ENCODE measurements at places on chromosomes 4 and X. TPM values are rescaled to one million over a fixed set of nuclear protein-coding genes. Genes with fewer than 3 reads are reported as not detected.
A peak's percentile ranks its signal among the peaks of the same experiment; 100 is the strongest.

DNA sequence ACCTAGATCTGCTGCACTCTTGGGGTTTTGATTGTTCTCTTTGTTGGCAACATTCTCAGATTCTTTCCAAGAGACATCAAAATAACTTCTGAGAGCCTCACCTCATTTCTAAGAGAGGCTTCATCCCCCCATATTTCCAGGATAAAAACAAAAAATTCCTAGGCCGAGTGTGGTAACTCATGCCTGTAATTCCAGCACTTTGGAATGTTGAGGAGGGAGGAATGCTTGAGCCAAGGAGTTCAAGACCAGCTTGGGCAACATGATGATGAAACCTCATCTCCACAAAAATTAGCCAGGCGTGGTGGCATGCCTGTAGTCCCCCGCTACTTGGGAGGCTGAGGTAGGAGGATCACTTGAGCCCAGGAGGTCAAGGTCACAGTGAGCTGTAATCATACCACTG is 477.0 kb downstream of the INPP4B start:
- H3K4me1 ChIP-seq: no peaks in the 10 kb centered on the region
- DNase-seq: no peak
- no peaks in the 10 kb centered on the region for H3K27me3 ChIP-seq
- H3K27ac ChIP-seq: no peak overlapping the region

DMRTC1 gene
- not detected for polyA plus RNA-seq

DNA sequence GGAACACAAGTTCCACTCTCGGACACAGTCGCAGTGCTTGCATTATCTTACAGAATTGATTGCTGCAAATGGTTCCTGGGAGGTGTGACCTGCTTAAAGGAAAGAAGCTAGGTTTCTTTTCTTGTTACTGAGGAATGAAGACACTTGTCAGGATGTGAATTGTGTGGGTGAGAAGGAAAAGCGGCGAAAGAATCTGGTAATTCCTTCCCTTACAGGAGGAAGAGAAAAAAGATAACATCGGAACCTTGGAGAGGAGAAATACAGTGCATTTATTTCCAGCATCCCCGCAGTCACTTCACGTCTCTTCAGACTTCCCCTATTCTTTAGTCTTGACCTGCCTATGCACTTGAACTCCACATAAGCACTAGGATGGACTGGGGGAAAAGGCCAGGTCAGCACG is 389 bp upstream of the CCSER1 start:
- H3K27me3 ChIP-seq: peaks cover 2% of the 10 kb centered on the region
- no peak overlapping the region for H3K27ac ChIP-seq
- peak overlapping the region; percentile 81 for H3K4me3 ChIP-seq

DNA sequence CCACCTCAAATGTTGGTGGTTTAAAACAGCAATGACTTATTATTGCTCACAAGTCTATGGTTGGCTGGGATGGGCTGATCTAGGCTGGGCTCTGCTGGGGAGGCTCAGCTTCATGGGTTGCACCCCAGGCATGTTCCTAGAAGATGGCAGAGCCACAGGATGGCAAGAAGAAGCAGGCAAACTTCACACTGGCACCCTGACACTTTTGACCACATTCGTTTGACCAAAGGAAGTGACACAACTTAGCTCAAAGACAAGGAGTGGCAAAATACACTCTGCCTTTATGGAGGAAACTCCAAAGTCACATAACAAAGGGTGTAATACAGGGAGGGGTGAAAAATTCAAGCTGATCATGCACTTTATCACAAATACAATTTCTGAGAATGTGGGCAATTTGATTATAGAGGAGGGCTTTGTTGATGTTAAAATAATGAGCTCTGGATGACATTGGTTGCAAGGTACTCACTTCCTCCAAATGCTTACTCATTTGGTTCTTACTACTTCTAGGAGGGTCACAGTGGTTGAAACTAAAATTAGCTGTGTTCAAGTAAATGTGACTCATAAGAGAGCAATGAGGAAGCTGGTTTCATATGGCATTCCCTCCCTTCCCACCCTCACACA is 249.2 kb upstream of the RPS6KA3 start:
- DNase-seq: peak; percentile 53
- H3K36me3 ChIP-seq: no peaks in the 10 kb centered on the region
- H3K4me1 ChIP-seq: peaks cover 14% of the 10 kb centered on the region
- H3K4me3 ChIP-seq: no peak overlapping the region

DNA sequence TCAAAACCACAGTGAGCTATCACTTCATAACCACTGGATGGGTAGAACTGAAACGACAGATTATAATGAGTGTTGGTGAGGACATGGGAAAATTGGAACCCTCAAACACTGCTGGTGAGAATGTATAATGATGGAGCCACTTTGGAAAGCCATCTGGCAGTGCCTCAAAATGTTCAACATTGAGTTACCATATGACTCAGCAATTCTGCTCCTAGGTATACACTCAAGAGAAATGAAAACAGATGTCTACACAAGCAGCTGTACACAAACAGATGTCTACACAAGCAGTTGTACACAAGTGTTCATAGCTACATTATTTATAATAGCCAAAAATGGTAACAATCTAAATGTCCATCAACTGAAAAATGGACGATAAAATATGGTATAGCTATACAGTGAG is 143.9 kb downstream of the PDGFRA start:
- no peaks in the 10 kb centered on the region for H3K27me3 ChIP-seq
- no peaks in the 10 kb centered on the region for H3K36me3 ChIP-seq
- no peaks in the 10 kb centered on the region for H3K4me1 ChIP-seq

SPANXB1 gene
- polyA plus RNA-seq: not detected

- no peaks in the 10 kb centered on the region for H3K36me3 ChIP-seq
- H3K4me1 ChIP-seq: no peaks in the 10 kb centered on the region
- no peak for DNase-seq
- H3K27me3 ChIP-seq: no peaks in the 10 kb centered on the region
- no peak overlapping the region for H3K27ac ChIP-seq
Observed at GRCh38 chrX:66914080-66914479, 275.2 kb upstream of the EDA2R start.

DNA sequence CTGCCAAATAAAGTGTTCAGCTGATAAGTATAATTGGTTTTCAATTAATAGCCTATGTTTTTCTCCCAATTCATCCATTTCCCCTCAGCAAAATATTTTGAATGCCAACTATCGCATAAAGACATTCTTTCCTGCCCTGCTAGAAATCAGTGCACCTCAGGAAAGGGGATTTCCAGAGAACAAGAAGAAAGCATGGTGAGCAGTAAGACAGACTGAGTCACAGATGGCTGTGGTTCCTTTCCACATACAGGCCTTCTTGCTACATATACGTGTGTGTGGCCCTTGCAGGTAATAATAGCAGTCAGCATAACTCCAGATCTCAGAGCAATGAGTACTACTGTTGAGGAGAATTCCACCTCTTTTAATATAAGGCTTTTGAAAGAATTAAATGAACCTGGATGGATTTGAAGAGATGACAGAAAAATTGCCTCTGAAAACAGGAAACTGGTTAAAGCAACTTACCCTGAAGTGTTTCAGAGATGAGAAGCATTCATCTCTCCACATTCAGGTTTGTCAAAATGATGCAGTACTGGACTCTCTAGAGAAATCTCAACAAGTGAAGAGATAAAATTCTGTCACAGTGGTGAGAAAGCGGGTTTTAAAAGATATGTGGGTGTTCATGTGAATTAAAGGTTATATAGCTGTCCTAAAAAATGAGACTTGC is 13.6 kb downstream of the GASK1B start:
- H3K27me3 ChIP-seq: no peaks in the 10 kb centered on the region
- H3K4me3 ChIP-seq: no peak overlapping the region
- H3K4me1 ChIP-seq: no peaks in the 10 kb centered on the region
- H3K27ac ChIP-seq: no peak overlapping the region
- H3K36me3 ChIP-seq: no peaks in the 10 kb centered on the region

- no peaks in the 10 kb centered on the region for H3K4me1 ChIP-seq
- DNase-seq: no peak
- no peak overlapping the region for H3K4me3 ChIP-seq
- no peak overlapping the region for H3K27ac ChIP-seq
- H3K27me3 ChIP-seq: no peaks in the 10 kb centered on the region
Observed at GRCh38 chr4:105451346-105451745, 22.5 kb downstream of the PPA2 start.

DNA sequence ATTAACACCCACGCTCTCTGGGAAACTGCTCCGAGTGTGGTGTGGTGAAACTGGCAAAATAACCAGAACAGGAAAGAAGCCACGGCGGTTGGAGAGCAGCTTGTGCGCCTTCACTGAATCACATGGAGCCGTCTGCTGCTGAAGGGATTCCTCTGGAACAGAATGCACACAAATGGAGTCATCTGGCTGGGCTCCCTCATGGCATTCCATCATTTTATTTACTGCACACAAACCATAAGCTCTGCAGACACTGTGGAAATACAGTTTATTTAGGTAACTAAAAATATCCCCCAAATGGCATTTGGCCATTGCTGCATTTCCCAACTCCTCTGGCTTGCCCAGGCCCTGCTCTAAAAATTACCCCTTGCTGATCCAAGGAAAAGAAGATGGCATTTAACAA is 187.0 kb upstream of the S100G start:
- no peak overlapping the region for H3K27ac ChIP-seq
- no peak for DNase-seq
- peaks cover 5% of the 10 kb centered on the region for H3K27me3 ChIP-seq
- no peaks in the 10 kb centered on the region for H3K36me3 ChIP-seq

NUP62CL gene
- polyA plus RNA-seq: 4.4 TPM

CSAG1 gene
- polyA plus RNA-seq: not detected

ADH7 gene
- not detected for polyA plus RNA-seq

DNA sequence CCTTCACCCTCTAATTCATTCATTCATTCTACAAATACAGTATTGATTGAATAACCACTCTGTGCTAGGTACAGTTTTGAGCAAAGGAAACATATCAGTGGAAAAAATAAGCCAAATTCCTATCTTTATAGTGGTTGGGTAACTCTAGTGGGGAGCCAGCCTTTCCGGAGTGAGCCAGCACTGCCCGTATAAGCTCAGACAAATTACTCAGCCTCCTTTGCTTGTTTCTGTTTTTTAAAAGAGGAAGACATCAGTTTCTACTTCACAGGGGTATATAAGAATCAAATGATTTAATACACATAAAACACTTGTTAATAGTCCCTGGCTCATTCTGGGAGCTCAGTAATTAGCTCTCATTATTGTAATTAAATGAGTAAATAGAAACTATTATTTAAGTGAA is 238.2 kb upstream of the MAD2L1 start:
- no peaks in the 10 kb centered on the region for H3K27me3 ChIP-seq
- no peak overlapping the region for H3K4me3 ChIP-seq
- no peaks in the 10 kb centered on the region for H3K4me1 ChIP-seq
- H3K36me3 ChIP-seq: no peaks in the 10 kb centered on the region
